ENCODE measurements at places on chromosomes 7 and 10.
A peak's percentile ranks its signal among the peaks of the same experiment; 100 is the strongest.

GRCh38 chr7:71804256-71804655 is 607.9 kb downstream of the CALN1 start:
- no peak for DNase-seq

DNA sequence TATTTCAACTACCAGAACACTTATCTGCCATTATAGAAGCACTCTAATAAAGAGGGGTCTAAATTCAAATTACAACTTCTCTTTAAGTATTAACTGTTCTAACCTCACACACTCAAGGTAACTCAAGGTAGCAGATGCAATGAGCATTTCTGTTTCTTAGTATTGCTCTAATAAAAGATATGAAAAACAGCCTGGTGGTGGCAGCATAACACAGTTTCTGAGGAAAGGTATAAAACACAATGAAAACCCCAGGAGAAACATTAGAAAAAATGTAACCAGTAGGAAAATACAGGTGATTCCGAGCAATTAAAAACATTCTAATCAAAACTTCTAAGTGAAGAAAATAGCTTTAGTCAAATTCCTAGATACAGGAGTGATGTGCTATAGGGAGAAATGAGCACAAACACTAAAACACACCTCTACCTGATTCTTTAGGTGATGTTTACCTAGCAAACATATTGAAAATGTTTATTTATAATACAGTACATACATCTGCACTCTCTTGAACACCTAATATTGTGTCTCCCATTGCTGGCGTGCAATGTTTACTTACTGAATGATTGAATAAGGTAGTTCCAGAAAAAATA is 3.5 kb downstream of the MKRN1 start:
- peak; percentile 15 for DNase-seq

DNA sequence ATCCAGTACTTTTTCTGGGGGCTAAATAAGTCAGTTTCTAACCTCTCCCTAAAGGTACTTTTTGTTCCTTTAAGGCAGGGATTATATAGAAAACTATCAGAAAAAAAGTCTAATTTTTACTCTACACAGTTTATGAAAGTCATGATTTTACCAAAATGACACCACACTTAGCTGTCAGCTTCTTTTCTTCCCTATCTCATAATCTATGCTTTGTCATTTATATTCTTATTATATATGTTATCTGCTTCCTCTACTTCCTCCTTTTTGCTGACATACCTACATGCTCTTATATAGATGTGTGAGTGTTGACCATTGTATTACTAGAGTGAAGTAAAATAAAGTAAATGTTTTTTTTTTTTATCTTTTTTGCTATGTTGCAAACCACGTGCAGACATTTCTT is 203.9 kb upstream of the CHRM2 start:
- no peak for DNase-seq

- DNase-seq = no peak
Observed at GRCh38 chr10:93806903-93807302, 49.2 kb downstream of the LGI1 start.

DNA sequence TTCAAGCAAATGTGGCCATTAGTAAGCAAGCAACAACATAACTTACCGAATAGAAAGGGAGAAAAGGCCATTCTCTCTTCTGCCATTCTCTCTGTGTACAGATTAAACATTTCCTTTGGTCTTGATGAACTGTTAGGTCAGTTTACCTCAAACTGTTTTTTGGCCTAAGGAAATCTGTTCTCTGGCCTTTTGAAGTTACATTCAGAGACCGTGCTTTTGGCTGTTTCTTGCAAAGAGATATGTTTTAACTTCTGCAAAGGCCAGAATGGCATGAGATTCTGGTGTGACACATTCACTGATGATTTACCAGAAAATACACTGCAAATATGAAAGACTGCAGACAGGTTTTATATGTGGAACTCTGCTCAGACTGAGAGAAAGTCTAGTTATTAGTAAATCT is 22.2 kb downstream of the AHR start:
- no peak for DNase-seq

- no peak for DNase-seq
Observed at GRCh38 chr10:83574770-83575169, 564.5 kb upstream of the GHITM start.

DNA sequence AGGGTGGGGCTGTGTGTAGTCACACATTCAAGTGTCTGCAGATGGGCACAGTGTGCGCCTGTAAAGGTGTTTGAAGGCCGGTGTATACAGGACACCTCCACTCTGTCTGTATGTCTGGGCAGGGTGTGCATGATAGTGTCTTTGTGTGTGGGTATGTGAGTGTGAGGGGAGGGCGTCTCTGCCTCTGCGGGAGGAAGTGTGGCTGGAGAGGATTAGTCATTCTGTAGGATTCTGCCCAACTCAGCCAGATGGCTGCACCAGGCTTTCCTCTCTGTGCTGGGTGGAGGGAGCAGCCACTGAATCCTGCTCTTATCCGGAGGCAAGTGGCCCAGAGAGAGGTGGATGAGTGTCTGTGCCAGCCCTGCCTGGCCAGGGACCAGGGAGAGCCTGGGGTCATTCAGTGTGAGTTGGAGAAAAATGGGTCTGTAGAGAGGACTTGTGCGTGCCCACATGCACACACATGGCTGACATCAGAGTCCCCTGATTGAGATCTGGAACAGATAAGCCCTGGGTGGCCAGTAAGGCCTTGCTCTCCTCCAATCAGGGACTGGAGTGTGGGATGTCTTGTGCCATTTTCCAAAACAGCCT is 1.7 kb downstream of the SFXN3 start:
- no peak for DNase-seq

DNA sequence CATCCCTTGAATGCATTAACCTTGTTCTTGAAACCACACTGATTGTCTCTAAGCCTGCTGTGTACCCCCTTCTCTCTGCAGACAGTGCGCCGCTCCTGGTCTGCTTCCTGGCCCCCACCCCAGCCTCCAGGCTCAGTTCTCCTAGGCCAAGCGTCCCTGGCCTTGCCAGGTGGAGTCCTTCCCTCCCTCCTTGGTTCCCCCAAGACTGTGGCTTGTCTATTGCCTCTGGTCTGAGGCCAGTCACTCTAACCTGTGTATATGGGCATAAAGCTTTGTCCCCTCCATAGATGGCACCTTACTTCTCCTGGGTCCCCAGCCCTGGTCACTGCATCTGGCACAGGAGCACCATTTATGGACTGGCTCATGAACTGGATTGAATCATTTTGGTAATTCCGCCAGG is 133.5 kb upstream of the EEPD1 start:
- no peak for DNase-seq

GRCh38 chr7:144629598-144629997 is 206.3 kb downstream of the TPK1 start:
- DNase-seq = no peak

DNA sequence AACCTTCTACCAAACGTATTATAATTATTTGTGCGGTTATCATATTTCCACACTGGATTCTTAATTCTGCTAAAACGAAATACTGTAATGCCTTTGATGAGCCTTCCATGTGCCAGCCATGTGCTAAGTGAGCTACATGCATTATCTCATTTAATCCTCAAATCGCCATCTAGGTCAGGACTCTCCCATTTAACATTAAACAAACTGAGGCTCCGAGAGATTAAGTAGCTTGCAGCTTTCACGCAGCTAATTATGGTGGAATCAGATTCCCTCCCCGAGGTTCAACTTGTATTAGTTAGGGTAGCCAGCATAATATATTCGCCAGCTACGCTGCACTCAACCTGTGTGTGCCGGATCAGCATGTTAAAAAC is 798 bp upstream of the TSPAN33 start:
- DNase-seq = no peak

DNA sequence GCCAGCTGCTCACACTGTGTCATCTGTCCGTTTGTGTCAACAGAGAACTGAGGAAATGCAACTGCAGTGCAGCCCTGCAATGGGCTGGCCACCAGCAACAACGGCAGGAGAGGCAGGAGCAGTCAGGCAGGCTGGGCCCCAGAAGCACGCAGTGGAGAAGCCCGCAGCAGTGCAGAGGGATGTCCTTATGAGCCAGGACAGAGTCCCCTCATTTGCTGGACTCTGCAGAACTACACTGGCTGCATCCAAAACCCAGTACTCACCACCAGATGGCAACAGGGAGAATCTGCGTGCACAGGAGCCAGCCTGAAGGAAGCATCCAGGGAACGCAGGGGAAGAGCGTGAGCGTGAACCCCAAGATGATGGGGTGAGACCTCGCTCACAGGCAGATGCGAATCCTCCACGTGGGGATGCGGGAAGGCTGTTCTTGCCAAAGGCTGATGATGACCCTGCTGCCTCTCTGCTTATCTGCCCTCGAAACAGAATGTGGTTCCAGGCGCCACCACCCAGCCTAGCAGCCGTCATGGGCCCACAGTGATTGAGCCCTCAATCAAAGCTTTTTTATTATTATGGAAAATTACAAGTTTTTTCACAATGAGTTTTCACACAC is 232.1 kb downstream of the PTPRN2 start:
- no peak for DNase-seq

DNA sequence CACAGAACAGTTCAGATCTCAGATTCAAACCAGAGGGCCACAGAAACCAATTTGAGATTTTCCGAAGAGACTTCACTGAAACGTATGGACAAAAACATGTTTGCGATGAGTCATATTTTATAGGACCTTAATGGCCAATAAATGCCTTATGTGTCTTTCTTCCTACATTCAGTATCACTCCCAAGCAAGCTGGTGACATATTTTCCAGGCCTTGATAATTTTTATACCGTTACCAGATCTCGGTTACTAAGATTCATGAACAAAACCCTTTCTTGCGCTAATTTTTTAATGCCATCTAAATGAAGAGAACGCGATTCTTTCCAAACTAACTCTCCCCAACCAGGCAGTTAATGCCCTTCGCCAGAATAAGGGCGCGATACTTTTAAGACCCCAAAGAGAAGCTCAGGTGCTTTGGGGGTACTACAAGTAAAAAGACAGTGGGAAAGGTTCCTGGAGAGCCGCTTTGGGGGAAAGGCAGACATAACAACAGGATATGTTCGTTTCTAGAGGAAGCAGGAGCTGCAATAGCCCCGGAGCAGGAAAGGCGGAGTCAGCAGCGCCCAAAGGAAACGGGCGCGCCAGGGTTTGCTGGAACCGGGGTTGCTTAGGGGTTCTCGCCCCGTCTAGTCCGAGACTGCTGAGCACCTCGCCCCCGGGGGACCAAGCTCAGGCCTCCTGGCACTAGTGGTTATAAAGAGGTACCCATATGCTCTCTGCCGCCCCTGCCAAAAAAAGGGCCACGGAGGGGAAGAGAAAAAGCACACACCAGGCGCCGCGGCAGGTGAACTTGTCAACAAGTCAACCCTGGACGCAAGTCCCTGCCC is 884 bp downstream of the ICA1 start:
- DNase-seq = no peak

- no peak for DNase-seq
Observed at GRCh38 chr10:95284807-95285206, 6.0 kb downstream of the PDLIM1 start.

DNA sequence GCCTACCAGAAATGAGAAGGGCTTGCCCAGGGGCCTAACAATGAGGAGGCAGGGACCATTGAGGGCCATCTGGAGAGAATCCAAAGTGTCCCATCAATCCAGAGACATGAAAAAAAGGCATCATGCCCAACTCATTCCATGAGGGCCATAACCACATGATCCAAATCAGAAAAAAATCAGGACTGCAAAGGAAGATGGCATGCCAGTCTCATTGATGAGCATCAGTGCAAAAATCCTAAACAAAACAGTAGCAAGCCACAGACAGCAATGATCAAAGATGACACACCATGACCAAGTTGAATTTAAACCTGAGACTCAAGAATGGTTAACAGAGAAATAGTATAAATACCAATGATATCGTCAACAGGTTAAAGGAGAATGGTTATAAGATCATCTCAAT is 7.0 kb upstream of the CYP3A4 start:
- no peak for DNase-seq

DNA sequence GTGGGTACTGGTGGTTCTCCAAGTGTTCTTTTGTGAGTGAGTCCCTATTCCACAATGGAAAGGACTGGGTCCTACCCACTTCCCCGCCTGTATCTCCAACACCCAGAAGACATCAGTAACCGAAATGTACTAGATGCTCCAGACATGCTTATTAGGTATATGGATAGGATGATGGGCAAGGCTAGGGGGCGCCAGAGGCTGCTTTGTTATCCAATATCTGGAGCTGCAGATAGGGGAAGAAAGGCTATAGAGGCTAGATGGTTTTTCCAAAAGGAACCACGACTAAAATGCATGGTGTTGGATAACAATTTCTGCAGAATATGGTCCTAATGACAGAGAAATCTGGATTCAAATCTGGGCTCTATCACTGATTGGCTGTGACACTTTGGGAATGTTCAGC is 56.2 kb upstream of the TM9SF3 start:
- DNase-seq = no peak

DNA sequence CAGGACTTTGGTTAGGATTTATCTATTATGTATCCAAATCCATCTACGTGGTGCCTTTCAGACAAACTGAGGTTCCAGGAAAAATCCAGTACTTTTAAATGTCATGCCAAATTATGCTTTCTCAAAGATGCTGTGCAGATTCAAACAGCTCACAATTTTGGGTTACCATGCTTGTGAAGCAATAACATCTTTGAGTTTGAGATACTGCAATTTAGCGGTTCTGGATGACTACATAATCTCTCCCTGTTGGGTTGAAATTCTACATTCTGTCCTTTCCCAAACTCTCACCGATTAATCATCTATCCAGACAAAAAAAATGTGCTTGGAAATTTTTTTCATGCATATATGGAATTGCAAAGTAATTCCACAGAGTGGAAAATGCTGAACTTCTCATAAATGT is 3.5 kb downstream of the RHOBTB1 start:
- DNase-seq = no peak

DNA sequence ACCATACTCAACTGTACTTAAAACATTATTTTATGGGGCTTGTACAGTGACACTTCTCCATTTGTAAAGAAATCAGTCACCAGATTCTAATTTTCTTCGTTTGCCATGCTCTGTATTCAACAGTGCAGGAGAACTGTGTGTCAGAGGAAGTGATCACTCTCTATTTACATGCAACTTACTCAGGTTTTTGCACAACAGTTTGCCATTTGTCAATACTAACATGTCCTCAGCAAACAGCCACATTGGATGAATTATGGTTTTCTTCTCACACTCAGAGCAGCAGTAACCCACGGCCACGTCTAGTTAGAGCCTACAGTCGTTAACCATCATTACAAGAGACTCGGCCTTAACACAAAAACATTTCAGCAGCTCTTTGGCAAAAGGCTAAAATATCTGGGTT is 69.2 kb upstream of the SP4 start:
- no peak for DNase-seq

- DNase-seq = no peak
Observed at GRCh38 chr10:22103701-22104470, 100.4 kb upstream of the DNAJC1 start.

GRCh38 chr7:88775838-88776237 is 16.3 kb downstream of the ZNF804B start:
- DNase-seq = no peak

GRCh38 chr10:70742537-70743429 is 42.4 kb downstream of the TBATA start:
- no peak for DNase-seq

GRCh38 chr7:9835199-9835598 is 1138.5 kb upstream of the PHF14 start:
- no peak for DNase-seq

DNA sequence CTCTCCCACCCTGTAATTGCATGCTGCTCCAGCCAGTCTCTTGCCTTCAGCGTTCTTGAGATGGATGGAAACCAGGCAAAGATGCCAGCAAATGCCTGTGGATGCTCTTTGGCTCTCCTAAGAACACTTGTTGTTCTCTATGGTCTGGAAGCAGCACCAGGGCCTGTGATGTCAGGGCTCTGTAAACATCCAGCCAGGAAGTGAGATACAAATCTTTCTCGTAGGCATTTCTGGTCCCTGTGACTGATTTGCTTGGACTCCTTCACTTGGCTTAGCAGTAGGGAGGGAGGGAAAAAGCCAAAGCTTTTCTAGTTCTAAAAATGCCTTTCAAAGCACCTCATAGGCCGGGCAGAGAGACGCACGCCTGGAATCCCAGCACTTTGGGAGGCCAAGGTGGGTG is 201.3 kb downstream of the REEP3 start:
- DNase-seq = no peak

Data from stimulated activated naive CD4-positive, alpha-beta T cell (primary cell).